ENCODE measurements at places on chromosomes 5 and 9. TPM values are rescaled to one million over a fixed set of nuclear protein-coding genes. Genes with fewer than 3 reads are reported as not detected.
A peak's percentile ranks its signal among the peaks of the same experiment; 100 is the strongest.

The SLC36A3 gene
- total RNA-seq = not detected

The GIN1 gene
- total RNA-seq = not detected

The ANKDD1B gene
- 6.2 TPM for total RNA-seq

The CATSPER3 gene
- total RNA-seq = not detected

The SPATA31D3 gene
- total RNA-seq = not detected

DNA sequence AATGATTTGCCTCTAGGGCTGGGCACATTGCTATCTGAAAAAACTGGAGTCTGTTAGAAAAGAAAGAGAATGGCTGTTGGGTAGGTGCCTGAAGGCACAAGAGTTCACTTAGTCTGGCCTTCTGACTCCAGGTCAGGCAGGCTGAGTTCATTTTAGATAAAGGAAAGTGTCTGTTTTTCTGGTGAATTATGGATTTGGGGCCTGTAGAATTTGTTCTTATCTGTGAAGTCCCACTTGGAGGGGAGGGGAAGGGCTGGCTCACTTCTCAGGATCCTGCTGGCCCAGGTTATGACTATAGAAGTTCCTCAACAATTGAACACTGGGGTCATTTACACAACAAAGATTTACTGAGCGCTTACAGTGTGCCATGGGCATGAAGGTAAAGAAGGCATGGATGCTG is 11.5 kb upstream of the SEPTIN8 start:
- DNase-seq = no peak
- no peaks in the 10 kb centered on the region for H3K4me1 ChIP-seq
- no peak overlapping the region for H3K4me3 ChIP-seq
- no peaks in the 10 kb centered on the region for H3K27me3 ChIP-seq
- H3K36me3 ChIP-seq = no peaks in the 10 kb centered on the region

DNA sequence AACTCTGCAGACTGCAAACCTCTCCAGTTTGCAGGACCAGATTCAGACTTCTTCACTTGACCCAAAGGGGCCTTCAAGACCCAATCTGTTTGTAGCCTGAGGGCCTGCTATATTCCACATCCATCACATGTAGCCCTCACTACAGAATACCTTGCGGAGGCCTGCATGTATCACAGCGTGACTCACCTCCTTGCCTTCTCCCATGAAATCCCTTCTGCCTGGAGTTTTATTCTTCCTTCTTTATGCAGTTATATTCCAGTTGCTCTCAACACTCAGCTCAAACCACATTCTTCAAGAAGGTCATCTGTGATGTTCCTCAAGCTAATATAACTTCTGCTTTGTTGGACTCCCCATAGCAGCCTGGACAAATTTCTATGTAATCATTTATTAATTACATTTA is 198.5 kb upstream of the PTGER4 start:
- DNase-seq = no peak
- no peak overlapping the region for H3K27ac ChIP-seq
- H3K36me3 ChIP-seq = no peaks in the 10 kb centered on the region
- H3K27me3 ChIP-seq = no peaks in the 10 kb centered on the region

DNA sequence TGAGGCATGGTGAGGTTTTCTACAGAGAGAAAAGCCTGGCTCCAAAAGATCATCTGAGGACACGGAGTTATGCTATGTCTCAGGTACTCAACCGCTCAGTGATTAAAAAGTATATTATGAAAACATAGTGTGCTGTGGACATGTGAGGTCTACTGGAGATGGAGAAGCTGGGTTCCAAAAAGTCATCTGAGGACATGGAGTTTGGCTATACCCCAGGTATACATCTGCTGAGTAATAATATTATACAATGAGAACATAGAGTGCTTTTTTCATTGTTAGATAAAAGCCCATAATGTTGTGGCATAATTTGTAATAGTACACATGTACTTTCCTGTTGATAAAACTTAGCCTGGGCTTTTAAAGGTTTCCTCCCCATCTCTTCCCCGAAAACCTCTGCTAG is 70.7 kb upstream of the SHISAL2B start:
- DNase-seq = no peak
- no peaks in the 10 kb centered on the region for H3K27me3 ChIP-seq
- no peaks in the 10 kb centered on the region for H3K36me3 ChIP-seq
- no peak overlapping the region for H3K27ac ChIP-seq
- no peaks in the 10 kb centered on the region for H3K4me1 ChIP-seq
- H3K4me3 ChIP-seq = no peak overlapping the region

- H3K4me1 ChIP-seq = no peaks in the 10 kb centered on the region
- DNase-seq = no peak
- no peaks in the 10 kb centered on the region for H3K27me3 ChIP-seq
- H3K27ac ChIP-seq = no peak overlapping the region
Observed at GRCh38 chr5:87061046-87061445, 206.6 kb upstream of the RASA1 start.

GRCh38 chr5:133467335-133467779 is 145.0 kb downstream of the FSTL4 start:
- peak; percentile 27 for DNase-seq
- no peaks in the 10 kb centered on the region for H3K36me3 ChIP-seq
- no peak overlapping the region for H3K27ac ChIP-seq
- H3K4me1 ChIP-seq = no peaks in the 10 kb centered on the region

DNA sequence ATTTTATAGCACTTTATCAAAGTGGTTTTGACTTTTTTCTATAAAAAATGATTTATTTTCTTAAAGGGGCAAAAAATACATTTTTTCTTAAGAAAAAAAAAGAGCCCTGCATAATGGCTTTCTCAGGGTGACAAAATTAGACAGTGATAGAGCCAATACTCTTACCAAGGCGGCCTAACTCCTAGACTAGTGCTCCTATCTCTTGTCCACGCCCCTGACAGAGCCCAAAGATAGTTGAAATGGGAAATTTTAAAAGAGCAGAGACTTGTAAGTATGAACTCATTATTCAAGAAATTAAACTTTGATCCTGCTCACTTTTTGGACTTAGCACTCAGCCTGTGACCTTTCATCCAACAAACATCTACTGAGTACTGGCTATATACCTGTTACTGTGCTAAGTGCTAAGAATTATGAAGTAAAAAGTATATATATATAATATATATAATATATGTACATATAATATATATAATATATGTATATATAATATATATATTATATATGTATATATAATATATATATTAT is 1.2 kb downstream of the INVS start:
- no peak for DNase-seq
- H3K27ac ChIP-seq = no peak overlapping the region
- no peaks in the 10 kb centered on the region for H3K27me3 ChIP-seq
- peaks cover 41% of the 10 kb centered on the region for H3K4me1 ChIP-seq
- peaks cover 32% of the 10 kb centered on the region for H3K36me3 ChIP-seq
- peak overlapping the region; percentile 67 for H3K4me3 ChIP-seq

DNA sequence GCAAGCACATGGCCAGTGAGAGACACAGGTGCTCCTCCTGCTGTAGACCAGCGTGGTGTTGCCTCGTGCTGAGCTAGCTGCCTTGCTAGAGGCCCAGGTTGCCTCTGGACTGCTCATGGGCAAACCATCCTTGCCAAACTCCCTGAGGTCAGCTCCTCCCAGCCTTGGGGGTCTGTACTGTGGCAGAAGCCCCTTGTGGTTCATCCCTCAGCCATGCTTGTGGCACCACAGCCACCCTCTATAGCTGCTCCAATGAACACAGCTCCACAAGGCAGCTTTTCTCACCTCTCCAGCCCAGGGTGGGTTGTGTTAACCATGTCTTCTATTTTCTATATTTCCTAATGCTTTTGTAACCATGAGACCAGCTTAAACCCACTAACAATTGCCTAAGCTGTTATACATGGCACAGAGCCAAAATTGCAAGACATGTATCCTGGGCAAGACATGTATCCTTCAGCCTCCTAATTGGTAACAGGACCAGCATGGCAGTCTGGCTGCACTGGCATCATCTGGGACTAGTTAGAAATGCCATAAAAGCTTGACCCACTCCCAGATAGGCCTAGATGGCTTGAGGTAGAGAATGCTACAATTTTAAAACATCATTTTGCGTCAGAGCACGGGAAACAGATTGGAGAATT is 183.1 kb upstream of the S1PR3 start:
- no peaks in the 10 kb centered on the region for H3K36me3 ChIP-seq
- H3K4me3 ChIP-seq = no peak overlapping the region
- no peak overlapping the region for H3K27ac ChIP-seq
- no peaks in the 10 kb centered on the region for H3K4me1 ChIP-seq
- DNase-seq = no peak

GRCh38 chr5:66869347-66869746 is 273.2 kb downstream of the MAST4 start:
- H3K36me3 ChIP-seq = no peaks in the 10 kb centered on the region
- DNase-seq = no peak
- H3K27ac ChIP-seq = no peak overlapping the region

GRCh38 chr5:38420246-38420645 is 136.2 kb downstream of the LIFR start:
- H3K4me1 ChIP-seq = no peaks in the 10 kb centered on the region
- H3K36me3 ChIP-seq = no peaks in the 10 kb centered on the region
- no peak overlapping the region for H3K27ac ChIP-seq
- H3K4me3 ChIP-seq = no peak overlapping the region

DNA sequence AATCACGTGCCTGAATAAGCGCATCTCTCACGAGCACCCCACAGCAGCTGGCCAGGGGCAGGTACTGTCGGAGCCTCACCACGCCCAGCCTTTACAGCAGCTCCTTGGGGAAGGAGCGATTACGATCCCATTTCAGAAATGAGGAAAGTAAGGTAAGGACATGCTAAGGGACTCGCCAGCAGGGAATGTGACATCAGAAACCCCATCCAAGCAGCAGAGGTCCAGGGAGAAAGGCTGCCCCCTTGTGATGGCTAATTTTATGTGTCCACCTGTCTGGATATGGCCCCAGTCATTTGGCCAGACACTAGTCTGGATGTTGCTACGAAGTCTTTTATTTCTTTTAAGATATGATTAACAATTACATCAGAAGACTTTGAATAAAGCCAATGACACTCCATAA is 77.3 kb downstream of the UBE2QL1 start:
- H3K36me3 ChIP-seq = no peaks in the 10 kb centered on the region
- H3K4me3 ChIP-seq = no peak overlapping the region
- no peak overlapping the region for H3K27ac ChIP-seq
- no peaks in the 10 kb centered on the region for H3K27me3 ChIP-seq
- peak; percentile 54 for DNase-seq

DNA sequence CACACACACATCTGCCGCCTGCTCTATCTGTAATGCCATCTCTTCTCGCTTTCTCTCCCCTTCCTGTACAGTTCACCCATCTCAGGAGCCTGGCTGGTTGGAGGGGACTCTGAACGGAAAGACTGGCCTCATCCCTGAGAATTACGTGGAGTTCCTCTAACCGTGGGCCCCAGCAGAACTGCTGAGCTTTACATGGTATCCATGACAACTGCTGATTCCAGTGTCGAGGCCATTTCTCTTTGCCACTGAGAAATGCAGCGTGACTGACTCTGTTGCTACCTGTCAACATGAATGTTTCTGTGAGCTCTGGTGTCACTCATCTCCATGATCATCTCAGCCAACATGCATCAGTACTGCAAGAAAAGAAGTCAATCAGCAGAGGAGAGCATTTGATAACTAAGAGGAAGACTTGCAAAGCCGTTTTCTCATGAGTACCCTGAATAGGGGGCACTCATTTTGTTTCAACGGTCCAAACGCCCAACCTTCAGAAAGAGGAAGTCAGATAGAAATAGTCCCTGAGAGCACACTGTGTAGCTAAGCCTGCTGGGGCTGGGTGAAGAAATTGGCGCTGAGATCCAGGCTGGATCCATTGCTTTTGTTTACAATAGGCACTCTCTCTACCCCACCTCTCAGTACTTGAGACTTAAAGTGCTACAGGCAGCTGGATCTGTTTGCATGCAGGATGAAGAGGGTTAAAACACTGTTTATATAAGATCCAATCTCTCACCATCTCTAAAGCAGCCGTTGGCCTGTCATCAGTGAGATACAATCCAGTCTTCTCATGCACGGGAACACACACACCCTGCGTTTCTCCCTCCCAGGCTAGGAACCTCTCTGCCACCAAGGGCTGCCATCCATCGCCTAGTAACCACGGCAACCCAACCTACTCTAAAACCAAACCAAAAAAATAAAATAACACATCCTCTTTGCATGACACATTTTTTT is 180.9 kb downstream of the NR3C1 start:
- no peak for DNase-seq
- no peaks in the 10 kb centered on the region for H3K27me3 ChIP-seq
- no peaks in the 10 kb centered on the region for H3K36me3 ChIP-seq
- peaks cover 31% of the 10 kb centered on the region for H3K4me1 ChIP-seq
- H3K4me3 ChIP-seq = no peak overlapping the region
- H3K27ac ChIP-seq = peak overlapping the region; percentile 56

DNA sequence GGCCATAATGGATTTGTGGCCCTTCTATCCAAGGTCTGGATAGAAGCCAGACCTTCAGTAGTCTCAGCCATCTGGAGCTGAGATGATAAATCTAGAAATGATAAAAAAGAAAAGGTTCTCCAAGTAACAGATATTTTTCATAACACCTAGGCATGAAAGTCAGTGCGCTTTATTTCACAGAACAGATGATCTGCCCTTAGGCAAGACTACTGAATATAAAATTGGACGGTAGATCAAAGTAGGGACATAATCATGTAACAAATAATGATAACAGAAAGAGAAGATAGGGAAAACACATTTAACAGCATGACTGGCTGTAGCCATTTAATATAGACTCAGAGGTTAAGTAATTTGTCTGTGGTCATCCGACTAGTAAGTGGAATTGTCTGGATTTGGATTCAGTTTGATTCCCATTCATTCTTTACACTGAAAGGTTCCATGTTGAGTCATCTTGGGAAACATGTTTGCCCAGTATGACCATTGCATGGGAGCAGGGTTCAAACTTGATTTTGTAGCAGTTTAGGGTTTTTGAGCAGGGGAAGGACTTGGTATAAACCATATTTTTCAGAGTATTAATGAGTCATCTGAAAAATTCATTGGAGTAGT is 4.1 kb upstream of the CAVIN4 start:
- no peak overlapping the region for H3K4me3 ChIP-seq
- H3K4me1 ChIP-seq = no peaks in the 10 kb centered on the region
- no peaks in the 10 kb centered on the region for H3K36me3 ChIP-seq
- no peaks in the 10 kb centered on the region for H3K27me3 ChIP-seq
- DNase-seq = no peak

DNA sequence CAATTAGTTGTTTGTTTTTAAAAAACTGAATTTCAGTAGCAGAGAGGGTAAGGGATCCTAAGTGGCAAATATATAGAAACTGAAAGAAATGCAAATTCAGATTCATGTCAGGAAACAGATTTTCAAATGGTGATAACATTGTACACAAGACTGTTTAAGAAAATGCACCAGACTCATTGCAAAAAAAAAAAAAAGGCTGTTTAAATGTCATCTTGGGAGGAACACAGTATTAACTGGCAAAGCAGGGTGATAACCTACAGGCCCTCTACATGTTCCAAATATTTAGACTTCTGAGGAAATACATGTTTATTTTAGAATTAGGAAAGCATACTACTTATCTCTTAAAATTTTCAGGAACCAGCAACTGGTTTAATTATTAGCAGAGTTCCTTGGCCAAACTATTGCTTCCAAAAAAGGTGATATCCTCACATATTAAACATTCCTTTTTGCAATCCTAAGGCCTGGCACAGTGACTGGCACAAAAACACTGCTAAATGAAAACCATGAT is 114.5 kb downstream of the TSSK1B start:
- H3K27ac ChIP-seq = no peak overlapping the region
- H3K27me3 ChIP-seq = peaks cover 8% of the 10 kb centered on the region
- H3K4me1 ChIP-seq = peaks cover 25% of the 10 kb centered on the region
- no peaks in the 10 kb centered on the region for H3K36me3 ChIP-seq
- no peak for DNase-seq
- no peak overlapping the region for H3K4me3 ChIP-seq

GRCh38 chr9:133275105-133276000 is at the start of gene ABO:
Gene ABO (minus strand): TSS chr9:133275201.
- no peaks in the 10 kb centered on the region for H3K36me3 ChIP-seq
- H3K27ac ChIP-seq = peak within 1 kb of the TSS; percentile 79
- DNase-seq = peak; percentile 70
- peak within 1 kb of the TSS; percentile 48 for H3K4me3 ChIP-seq
- peaks cover 9% of the 10 kb centered on the region for H3K4me1 ChIP-seq
- no peaks in the 10 kb centered on the region for H3K27me3 ChIP-seq
